Smooth muscle cell of bladder (primary cell): ENCODE measurements at places on chromosomes 11 and 22. TPM values are rescaled to one million over a fixed set of nuclear protein-coding genes. Genes with fewer than 3 reads are reported as not detected.

CASP1 gene
- 29.3 and 42.1 TPM in 2 replicates for total RNA-seq

AGBL2 gene
- 0.83 and 2.0 TPM in 2 replicates for total RNA-seq

SPDYC gene
- total RNA-seq, result not detected in 2 replicates

OR6T1 gene
- total RNA-seq, result not detected in 2 replicates

OR4S2 gene
- total RNA-seq, result not detected in 2 replicates

SCGB2A2 gene
- not detected in 2 replicates for total RNA-seq

FGF19 gene
- total RNA-seq, result not detected in 2 replicates

OR51B5 gene
- total RNA-seq, result 0.18 and 0.28 TPM in 2 replicates

BDNF gene
- total RNA-seq, result 16.7 and 48.4 TPM in 2 replicates

DNAJB7 gene
- total RNA-seq, result not detected in 2 replicates
